GM10248 (cell line): ENCODE measurements at places on chromosomes 6 and 20.
A peak's percentile ranks its signal among the peaks of the same experiment; 100 is the strongest.

- peak; percentile 14 for DNase-seq
Measured at GRCh38 chr6:111096246-111096645, 8.9 kb downstream of the SLC16A10 start.

DNA sequence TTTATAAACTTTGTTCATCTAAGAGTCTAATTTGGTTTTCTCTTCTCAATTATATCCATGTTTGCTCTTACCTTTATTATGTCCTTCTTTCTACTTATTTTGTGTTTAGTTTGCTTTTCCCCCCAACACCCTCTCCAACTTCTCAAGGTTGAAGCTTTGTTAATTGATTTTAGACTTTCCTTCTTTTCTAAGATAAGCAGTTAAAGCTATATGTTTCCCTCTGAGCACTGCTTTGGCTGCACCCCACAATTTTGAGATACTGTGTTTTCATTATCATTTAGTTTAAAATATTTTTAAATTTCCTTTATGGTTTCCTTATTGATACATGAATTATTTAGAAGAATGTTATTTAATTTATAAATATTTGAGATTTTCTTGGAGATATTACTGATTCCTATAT lies 13.9 kb upstream of the BEND6 start:
- no peak for DNase-seq

DNA sequence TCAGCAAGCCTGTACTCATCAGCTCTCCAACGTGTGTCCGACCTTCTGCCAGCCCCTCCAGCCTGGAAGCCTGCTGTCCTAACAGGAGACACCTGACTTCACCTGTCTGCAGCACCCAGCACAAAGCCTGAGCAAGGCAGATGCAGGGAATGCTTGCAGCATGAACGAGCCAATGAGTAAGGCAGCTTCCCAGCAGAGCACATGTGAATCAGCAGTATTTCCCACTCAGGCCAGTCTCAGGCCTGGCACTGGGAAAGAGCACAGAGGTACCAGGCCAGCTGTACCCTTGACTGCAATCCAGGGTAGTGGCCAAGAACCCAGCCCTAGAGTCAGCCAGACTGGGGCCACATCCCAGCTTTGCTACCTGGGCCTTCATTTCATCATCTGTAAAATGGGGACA lies 120.8 kb downstream of the MAFB start:
- no peak for DNase-seq

DNA sequence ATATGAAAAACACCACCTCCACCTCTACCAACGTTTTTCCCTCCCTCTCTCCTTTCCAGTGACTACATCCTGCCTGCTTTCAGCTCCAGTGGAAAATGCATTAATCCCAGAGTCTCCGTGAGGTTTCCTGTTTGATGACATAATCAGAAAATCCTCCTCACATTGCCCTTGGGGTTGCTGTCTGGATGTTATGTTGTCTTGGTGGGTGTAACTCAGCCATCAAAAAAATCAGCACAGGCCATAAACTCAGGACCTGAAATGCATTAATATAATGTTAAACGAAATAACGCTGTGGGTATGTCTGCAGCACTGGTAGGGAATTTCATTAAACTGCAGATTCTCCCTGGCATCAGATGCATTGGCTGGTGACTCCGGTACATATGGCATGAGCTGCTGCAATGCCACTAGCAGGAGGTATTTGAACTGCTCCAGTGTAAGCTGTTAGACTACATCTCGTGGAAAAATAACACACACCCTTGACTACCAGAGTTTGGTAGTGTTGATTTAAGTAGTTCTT lies 297.8 kb downstream of the PRL start:
- no peak for DNase-seq

DNA sequence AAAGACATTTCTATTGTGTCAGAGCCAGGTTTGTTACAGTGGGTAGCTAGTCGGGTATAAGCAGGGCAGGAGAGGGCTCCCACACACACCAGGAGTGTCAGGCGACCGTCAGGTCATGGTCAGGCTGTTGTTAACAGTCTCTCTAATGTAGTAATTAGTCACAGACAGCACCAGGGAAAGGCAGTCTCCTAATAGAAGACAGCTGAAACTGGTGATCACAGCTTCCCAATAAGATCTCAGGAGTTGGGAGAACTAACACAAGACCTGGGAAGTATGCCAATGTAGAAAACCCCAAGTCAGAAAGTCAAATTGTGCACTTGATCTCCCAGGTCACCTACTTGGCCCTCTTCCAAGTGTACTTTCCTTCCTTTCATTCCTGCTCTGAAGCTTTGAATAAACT lies 53.0 kb upstream of the GPR6 start:
- DNase-seq = no peak

- no peak for DNase-seq
Measured at GRCh38 chr6:143961066-143961465, 47.0 kb downstream of the PLAGL1 start.

GRCh38 chr20:34949120-34949519 lies 6.5 kb downstream of the GSS start:
- no peak for DNase-seq

- DNase-seq = no peak
Measured at GRCh38 chr6:157944983-157945931, 36.4 kb upstream of the SYNJ2 start.

DNA sequence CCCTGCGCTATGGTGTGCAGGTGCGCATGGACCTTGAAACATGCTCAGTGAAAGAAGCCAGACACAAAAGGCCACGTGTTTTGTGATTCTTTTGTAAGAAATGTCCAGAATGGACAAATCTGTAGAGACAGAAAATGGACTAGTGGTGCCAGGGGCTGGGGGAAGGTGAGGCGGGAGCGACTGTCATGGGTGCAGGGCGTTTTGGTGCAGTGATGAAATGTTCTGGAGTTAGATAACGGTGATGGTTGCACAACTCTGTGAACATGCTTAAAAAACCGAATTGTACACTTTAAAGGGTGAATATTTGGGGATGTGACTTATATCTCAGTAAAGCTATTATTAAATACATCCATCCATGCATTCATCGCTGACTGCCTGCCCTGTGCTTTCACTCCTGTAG lies 31.7 kb upstream of the NTSR1 start:
- no peak for DNase-seq

GRCh38 chr6:131937226-131937625 lies 13.9 kb downstream of the CCN2 start:
- no peak for DNase-seq

- no peak for DNase-seq
Measured at GRCh38 chr6:115270953-115271352, 789.7 kb downstream of the FRK start.

DNA sequence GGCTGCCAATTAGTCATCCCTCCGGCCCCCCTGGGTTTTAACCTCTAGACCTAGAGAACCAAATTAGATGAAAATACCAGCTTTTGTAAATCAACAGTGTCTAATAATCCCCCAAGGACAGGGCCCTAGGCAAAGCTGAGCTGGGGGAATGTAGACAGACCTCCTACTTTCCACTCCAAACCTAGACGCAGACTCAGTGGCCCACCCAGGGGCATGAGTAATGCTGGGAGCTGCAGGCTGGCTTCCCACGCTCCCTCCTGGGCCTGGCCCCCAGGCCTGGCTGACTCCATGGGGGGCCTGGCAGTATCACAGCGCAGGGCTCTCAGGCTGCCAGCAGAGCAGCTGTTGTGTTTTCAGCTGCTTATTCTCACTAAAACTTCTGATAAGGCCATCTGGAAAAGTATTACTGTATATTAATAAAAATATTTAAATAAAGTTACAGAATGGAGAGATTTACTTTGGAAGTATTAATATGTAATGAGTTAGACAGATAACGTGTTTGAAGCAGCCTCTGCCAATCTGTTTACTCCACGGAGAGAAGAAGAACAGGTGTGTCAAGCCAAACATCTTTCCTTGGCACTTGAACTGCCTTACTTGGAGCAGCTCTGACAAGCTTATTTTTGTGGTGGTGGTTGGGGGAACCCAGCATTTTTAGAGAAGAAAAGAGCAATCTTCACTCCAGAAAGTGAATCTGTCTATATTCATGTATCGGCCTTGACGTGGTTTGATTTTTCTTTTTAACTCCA lies 144.0 kb upstream of the AGPAT4 start:
- DNase-seq = no peak

GRCh38 chr20:62252342-62252966 lies 14.1 kb downstream of the OSBPL2 start:
- no peak for DNase-seq

DNA sequence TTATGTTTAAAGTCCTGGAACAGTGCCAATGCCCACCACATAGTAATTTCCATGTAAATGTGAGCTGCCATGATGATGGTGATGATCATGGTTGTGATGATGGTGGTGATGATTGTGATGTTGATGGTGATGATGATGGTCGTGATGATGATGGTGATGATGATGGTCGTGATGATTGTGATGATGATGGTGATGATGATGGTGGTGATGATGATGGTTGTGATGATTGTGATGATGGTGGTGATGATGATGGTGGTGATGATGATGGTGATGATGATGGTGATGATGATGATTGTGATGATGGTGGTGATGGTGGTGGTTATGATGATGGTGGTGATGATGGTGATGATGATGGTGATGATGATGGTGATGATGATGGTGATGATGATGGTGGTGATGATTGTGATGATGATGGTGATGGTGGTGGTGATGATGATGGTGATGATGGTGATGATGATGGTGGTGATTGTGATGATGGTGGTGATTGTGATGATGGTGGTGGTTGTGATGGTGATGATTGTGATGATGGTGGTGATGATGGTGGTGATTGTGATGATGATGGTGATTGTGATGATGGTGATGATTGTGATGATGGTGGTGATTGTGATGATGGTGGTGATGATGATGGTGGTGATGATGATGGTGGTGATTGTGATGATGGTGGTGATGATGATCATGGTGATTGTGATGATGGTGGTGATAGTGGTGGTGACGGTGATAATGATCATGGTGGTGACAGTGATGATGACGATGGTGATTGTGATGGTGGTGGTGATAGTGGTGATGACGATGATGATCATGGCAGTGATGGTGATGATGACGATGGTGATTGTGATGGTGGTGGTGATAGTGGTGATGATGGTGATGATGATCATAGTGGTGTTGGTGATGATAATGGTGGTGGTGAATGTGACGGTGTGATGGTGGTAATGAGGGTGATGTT lies 82.3 kb downstream of the PHACTR3 start:
- DNase-seq = no peak

DNA sequence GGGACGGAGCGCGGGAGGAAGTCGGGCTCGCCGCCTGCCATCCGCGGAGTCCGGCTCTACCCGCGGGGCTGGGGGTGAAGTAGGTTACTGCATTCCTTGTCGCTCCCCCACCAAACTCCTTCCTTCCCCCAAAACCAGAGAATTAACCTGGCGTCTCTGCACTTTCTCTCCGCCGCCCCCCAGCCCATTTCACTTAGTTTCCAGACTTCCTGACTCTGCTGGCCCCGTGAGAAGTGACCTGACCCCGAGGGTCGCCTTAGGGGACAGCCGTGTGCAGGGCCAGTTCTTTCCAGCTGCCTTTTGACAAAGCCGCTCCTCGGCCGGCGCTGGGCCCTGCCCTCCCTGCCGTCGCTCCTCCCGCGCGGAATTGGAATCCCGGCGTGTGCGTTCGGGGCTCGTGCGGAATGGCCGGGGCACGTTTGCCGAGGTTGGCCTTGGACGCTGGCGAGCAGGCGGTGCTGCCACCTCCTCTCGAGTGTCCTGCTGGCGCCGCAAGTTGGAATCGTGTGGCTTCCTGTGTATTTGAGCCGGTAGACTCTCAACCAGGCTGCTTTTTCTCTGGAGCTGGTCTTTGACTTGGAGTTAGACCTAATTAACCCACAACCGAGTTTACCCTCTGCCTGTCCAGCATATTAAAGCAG lies 650 bp downstream of the DCBLD1 start:
- peak; percentile 37 for DNase-seq

- DNase-seq = peak; percentile 22
Measured at GRCh38 chr20:45405571-45406259, 2.4 kb upstream of the DBNDD2 start.

GRCh38 chr6:151822252-151823111 lies 15.0 kb downstream of the ESR1 start:
- DNase-seq = peak; percentile 35

GRCh38 chr20:11437090-11437489 lies 480.6 kb upstream of the BTBD3 start:
- DNase-seq = no peak

DNA sequence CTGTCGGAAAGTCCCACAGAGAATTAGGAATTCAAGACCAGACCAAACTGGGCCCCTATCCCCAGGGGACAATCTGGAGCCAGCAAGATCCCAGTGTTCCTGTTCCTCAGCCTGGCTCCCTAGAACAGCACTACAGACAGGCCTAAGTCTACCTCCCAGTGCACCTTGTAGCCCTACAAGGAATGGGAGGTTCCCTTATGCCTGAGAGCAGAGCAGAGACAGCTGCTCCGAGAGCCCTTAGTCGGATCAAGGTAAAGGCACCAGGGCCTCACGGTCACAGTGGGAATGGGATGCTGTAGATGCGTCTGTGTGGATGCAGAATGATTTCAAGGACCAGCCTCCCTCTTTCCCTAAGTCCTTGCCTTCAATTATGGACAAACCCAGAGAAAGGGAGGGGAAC lies 204.5 kb upstream of the STXBP5 start:
- DNase-seq = no peak

- no peak for DNase-seq
Measured at GRCh38 chr6:91387290-91388059, 800.6 kb upstream of the MAP3K7 start.

GRCh38 chr6:73964241-73964854 lies 268.3 kb downstream of the CD109 start:
- no peak for DNase-seq

- DNase-seq = no peak
Measured at GRCh38 chr6:23601811-23602345, 524.1 kb upstream of the NRSN1 start.

DNA sequence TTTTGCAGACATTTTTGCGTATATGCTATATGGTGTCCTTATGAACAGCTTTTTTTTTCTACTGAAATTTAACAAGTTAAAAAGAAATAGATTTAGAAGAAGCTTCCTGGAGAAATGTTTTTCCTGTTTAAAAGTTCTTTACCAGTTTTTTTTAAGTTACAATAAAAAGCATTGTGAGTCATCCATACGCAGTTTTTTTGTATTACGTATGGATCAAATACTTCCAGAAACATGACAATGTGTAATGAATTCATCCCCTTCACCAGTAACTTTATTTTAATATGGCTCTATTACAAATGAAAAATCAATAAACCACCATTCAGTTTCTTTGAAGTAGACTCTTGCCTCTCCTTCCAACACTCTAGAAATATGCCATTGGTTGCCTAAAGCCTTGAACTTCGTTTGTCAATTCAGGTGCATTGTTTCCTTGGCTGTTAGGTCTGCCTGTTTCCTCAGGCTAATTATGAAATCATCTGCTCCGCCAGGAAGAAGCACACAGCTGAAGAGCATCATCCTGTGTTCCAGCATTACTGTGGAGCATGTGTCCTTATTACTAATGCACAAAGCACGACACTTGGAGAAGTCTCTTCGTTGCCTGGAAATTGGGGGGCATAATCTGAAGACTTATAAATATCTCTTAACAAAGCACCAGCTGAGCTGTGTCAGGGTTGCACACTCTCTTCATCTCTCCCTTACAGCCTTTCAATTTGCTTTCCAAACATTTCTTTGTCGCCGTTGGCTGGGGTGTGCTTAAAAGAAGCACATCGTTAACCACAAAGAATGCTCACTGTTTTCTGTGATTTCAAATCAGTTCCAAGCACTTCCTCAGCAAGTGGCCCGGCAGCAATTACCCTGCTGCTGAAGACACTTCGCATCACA lies 9.6 kb downstream of the MOXD1 start:
- DNase-seq = no peak
